ENCODE measurements at places on chromosomes 6 and 20.

DNA sequence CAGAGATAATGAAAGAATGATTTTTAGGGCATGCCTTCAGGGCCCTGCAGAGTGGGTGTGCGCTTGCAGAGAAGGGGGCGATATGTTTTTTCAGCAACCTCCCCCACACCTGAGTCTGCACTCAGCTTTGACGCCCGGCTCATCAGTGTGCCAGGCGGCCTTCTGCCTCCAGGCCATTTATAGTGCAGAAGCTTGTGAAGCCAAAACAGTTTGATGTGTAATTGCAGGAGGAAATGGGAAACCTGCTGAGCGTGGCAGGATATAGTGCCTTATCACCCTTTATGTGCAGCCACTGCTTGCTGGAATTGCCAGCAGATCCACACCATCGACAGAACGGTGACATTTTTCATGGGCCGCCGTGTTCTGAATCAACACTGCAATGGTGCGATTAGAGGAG, 178.2 kb downstream of the CDH4 start:
- DNase-seq, result no peak

DNA sequence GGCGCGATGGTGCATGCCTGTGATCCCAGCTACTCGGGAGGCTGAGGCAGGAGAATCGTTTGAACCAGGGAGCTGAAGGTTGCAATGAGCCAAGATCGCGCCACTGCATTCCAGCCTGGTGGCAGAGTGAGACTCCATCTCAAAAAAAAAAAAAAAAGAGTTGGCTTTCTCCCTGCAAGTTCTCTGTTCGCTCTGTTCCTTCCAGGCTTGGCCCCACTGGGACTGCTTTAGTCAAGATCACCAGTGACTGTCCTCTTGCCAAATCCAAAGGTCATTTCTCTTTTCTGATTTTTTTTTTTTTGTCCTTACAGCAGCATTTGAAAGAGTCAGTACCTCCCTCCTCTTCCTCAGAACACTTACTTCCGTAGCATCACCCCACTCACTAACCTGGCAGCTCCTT, 10.8 kb upstream of the GNRH2 start:
- DNase-seq, result no peak

GRCh38 chr20:41639630-41640029, 21.5 kb upstream of the CHD6 start:
- no peak for DNase-seq

DNA sequence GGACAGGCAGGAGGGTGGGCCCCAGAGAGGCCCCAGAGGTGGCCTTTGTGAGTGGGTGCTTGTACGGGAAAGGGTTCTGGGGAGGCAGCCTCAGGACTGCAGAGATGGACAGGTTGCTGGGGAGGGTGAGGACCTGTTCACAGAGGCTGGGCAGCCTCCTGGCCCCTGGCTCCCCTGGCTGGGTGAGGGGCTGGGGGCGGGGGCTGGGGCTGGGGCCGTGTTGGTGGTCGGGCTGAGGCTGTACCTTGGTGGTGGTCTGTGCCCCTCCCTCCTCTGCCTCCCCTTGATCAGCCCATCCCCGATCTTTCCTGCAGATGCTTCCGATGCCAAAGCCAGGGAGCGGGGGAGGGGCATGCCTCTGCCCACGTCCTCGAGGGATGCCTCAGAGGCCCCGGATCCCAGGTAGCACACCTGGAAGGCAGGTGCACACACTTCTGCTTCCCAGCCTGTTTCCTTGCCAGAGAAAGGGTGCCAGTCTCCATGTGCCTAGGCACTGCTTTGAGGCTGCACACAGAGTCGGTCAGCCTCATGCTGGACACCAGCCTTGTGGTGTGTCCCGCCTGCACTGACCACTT, 4.8 kb downstream of the TCEA2 start:
- DNase-seq, result no peak

DNA sequence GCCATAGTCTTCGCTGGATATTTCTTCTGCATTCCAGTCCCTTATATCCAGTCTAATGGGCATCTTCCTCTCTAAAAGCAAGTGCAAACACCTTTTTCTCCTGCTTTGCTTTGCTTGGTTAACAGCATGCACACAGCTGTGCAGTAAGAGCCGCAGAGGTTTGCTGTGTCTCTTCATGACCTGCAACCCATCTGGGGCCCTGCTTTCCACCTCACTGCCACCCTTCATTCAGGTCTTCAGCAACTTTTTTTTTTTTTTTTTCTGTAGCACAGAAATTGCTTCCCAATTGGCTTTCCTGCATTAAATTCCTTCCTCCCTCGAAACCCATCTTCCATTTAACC, 14.4 kb downstream of the NEDD9 start:
- no peak for DNase-seq

GRCh38 chr6:157605484-157605883, 217.6 kb upstream of the SNX9 start:
- no peak for DNase-seq

- no peak for DNase-seq
Measured at GRCh38 chr6:141460743-141461484, 671.8 kb upstream of the GJE1 start.

GRCh38 chr6:65170273-65170672, 536.8 kb downstream of the EYS start:
- DNase-seq, result peak; percentile 37

- no peak for DNase-seq
Measured at GRCh38 chr6:43744491-43744890, 25.5 kb upstream of the VEGFA start.

DNA sequence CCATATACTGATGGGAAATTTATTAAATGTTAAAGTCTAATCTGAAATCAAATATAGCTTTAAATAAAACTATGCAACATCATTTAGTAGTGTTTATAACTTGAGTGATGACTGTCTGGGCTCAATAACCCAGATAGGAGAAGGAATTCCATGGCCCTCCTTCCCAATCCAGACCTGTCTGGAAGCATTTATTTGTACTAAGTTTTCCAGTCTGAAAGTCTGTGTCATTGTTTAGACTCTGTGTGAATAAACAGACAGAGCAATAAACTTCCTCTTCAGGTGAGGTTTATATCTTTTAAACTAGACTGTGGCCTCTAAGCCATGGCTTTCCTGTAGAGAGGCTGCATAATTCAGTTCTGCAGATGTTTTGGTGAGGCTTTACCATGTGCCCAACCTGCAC, 176.4 kb downstream of the SOX4 start:
- DNase-seq, result no peak

DNA sequence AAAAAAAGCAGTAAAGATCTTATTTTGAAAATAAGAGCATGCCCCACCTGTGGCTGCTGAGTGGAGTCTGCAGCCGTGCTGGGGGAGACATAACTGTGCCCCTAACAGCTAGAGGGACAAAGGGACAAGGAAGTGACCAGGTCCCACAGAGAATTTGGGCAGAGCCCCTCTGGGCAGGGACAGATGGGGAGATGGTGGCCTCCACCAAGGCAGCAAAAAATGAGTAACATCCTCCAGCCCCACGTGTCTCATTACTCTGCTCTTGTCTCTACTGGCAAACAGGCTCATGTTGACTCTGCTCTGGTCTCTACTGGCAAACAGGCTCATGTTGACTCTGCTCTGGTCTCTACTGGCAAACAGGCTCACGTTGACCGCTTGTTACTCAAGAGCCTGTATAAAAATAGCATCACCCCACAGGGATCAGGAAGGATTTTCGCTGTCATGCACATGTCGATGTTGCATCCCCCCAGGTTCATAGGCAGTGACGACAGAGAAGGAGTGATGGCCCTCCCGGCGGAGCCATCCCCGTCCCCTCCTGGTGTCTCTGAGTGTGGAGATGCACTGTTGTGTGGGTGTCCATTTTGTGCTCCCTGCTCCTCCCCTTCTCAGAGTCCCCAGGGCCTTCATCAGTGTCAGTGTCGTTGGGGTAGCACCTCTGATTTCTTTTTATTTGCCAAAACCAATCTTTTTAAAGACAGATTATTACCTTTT, 17.3 kb upstream of the PCMTD2 start:
- no peak for DNase-seq

DNA sequence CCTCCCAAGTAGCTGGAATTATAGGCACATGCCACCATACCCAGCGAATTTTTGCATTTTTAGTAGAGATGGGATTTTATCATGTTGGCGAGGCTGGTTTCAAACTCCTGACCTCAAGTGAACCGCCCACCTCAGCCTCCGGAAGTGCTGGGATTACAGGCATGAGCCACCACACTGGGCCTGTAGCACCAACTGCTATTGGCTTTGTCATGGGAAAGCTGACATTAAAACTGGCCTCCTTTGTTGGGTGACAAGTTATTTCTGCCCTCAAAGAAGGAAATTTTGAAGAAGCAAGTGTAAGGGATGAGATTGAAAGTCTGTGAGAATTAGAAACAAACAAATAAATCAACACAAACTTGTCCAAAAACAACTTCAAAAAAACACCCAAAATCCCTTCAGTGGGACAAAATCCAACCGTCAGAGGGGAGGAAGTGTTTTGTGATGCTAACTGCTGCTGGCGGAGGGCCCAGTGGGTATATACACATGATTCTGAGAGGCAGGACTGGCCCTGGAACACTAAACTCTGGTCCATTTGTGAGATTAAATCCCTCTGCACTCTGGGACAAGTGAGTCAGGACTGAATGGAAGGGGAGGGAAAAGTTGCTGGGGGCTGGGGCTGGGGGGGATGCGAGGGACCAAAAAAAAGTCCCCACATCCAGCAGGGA, 87.5 kb upstream of the NAA20 start:
- DNase-seq, result no peak

DNA sequence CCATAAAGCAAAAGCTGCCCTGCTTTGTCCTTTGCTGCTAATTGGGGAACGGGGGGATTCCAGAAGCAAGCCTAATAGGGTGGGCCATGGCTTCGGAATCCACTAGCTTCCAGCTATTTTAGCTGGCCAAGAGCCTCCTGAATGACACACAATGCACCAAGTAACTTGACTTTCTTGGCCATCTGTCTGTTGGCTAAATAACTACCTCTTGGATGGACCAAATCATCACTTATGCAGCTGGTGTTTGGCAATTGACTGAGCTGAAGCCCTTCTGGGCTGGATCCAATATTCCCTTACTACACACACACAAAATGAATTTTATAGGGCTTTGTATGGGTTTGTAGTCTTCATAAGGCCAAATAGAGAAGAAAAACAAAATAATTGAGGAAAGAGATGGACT, 8.8 kb upstream of the CBLN4 start:
- DNase-seq, result no peak

- no peak for DNase-seq
Measured at GRCh38 chr20:58938541-58938940, 42.5 kb upstream of the NELFCD start.

GRCh38 chr20:18496042-18496441, 983 bp downstream of the RBBP9 start:
- DNase-seq, result no peak

GRCh38 chr20:36085686-36086267, 68.8 kb upstream of the EPB41L1 start:
- DNase-seq, result no peak

- DNase-seq, result no peak
Measured at GRCh38 chr6:150694889-150695288, 95.2 kb downstream of the PLEKHG1 start.

- no peak for DNase-seq
Measured at GRCh38 chr20:20134941-20135575, 82.7 kb downstream of the CFAP61 start.

GRCh38 chr6:33414592-33415271, 3.2 kb downstream of the CUTA start:
- no peak for DNase-seq

- DNase-seq, result no peak
Measured at GRCh38 chr20:32294071-32294470, 16.6 kb downstream of the KIF3B start.

DNA sequence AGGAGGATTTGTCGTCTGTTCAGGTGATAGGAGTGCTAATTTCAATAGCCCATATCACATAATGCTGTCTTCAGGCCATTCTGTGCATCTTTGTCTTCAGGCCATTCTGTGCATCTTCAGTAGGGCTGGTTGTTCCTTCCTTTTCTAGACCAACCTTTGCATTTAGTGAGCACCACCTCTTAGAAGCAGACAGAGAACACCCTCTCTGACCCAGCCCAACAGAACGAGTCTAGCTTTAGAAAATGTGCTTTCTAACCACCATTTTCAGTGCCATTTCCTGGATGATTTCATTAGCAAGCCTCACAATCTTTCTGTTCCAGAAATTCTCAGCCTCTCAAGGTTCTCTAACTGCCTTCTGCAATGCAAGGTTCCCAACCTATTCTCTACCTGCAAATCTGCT, 215.3 kb upstream of the KCNQ5 start:
- no peak for DNase-seq

- DNase-seq, result no peak
Measured at GRCh38 chr6:151087861-151088598, 151.7 kb upstream of the AKAP12 start.

GRCh38 chr6:136628996-136629395, 78.8 kb upstream of the MAP7 start:
- DNase-seq, result no peak

DNA sequence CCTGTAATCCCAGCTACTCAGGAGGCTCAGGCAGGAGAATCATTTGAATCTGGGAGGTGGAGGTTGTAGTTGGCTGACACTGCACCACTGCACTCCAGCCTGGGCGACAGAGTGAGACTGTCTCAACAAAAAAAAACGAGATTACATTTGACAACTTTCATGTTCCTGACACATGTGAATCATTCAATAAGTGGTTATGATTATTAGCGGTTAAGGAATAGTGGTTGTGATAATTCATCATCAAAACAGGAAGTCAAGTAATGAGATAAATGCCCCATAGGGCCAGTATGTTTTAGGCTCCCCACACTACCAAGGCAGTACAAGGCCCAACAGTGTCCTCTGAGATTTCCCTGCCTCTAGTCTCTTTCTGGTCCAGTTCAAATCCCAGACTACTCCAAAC, 2.5 kb downstream of the HDDC2 start:
- DNase-seq, result no peak

- no peak for DNase-seq
Measured at GRCh38 chr20:50136822-50137599, 16.5 kb downstream of the PEDS1 start.

DNA sequence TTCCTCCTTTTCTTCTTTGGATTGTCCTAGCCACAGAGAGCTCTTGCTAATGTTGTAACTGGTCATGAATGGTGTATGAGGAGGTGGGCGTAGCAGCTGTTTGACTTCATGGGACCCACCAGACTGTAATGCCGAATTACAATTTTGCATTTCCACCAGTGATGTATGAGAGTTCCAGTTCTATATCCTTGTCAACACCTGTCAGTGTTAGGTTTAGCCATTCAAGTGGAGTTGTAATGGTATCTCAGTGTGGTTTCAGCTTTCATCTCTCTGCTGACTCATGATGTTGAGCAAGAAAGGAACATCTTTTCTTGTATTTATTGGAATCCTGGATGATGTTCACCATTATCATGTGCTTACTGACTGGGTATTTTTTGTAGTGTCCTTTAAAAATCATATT, 5.1 kb downstream of the IGF2R start:
- DNase-seq, result no peak

Measured in NCI-H2081 (cell line).